ENCODE measurements at places on chromosomes 16 and 17.

DNA sequence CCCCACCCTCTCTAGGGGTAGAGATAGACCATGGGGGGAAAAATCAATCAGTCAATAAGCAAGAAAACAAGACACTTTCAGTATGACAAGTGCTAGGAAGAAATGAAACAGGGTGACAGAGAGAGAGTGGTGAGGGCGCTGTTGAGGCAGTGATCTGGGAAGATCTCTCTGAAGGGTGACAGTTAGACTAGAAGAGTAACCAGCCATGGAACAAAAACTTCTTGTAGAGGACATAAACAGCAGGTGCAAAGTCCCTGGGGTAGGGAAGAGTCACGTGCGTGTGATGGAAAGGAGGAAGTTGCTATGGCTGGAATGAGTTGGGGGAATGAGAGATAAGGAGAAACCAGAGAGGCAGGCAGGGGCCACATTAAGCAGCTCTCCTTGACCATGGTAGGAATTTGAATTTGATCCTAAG lies 16.8 kb upstream of the EMP2 start:
- no peak for DNase-seq

DNA sequence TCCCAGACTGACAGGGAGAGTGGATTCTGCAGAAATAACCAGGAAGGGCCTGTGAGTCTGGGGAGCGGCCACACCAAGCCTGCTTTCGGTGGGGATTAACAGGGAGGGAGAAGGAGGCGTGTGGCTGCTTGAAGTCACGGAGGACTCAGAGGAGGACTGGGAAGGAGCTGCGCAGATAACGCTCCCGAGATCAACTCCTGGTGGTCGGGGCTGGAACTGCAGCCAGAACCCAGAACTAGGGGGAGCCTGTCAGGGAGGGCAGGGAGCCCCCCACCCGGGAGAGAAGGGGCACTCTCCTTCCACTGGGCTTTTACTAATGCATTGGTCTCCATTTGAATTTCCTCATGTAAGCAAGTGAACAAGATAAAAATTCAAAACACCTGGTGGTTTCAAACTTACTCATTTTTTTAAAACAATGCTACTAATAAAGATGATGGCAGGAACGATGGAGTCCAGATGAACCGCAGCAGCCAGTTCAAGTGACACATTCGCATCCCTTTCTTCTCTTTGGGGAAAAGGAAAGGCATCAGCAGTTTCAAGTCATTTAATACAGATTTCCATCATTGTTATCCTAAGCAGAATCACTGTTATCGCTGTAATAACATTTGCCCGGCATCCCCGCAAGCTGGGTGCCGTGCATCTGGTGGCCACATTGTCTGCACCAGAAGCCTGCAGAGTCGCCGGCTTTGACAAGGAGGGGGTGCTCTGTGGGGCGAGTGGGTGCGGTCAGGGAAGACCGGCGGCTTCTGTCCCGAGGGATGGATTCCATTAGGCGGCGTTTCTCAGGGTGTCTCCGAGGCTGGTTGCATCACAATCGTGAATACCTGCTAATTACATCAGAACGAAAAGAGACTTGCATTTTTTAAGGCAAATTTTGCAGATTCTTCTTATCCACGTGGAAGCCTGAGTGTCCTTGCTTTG lies 183.0 kb downstream of the FOXL1 start:
- DNase-seq = peak; percentile 69

GRCh38 chr17:21036361-21036881 lies 6.4 kb downstream of the USP22 start:
- DNase-seq = no peak

- DNase-seq = no peak
Observed at GRCh38 chr16:48112600-48112999, 43.2 kb downstream of the ABCC12 start.

DNA sequence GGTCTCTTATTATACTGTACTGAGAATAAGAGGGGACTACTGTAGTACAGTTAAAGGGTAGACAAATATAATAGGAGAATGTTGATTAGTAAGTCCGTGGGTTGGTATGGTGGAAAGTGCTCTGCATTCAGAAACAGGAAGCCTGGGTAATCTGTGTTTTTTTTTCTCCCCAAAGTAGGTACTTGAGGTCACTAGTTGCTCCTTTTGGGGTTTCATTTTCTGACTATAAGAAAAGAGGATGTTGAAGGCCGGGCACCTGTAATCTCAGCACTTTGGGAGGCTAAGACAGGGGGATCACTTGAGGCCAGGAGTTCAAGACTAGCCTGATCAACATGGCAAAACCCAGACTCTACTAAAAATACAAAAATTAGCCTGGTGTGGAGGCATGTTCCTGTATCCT lies 42.0 kb upstream of the MMD start:
- DNase-seq = no peak
